CD8-positive, alpha-beta memory T cell (primary cell): ENCODE measurements at places on chromosomes 6 and 20.

DNA sequence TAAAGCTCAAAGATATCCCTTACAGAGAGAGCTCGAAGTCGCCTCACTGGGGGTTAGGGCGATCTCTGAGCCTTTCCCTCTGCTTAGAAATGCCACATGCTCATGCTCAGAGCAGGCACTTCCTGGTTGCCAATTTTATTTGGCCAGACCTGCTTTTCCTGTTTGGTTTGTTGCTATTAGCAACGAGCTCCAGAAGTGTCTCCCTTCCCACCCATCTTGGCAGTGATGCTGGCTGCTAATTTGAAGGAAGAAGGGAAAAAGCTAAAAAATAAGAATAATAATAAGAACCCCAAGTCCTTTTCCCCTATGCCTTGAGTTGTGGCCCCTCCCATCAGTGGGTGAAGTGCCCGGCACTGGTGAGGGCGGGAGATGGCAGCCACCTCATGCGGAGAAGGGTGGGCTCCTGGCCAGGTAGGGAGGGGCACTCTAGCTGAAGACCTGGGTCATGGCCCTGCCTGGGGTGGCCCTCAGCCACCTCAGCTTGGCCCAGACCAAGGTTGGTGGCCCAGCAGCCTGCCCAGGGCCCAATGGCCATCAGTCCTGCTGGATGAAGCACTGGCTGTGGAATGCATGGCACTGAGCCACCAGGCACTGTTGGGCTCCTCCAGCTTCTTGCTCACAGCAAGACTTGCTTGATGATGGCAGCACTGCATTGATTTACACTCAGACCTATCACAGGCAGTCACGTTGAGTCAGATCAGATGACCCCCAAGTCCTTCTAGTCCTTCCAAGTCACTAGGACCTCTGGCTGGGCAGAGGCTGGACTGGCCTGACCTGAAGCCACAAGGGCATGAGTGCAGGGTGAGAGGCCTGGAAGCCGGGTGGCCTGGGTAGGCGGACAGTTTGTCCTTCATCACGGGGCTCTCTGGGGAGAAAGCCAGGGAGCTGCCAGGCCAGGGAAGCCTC lies 79.0 kb downstream of the SYNJ2 start:
- peaks cover 31% of the 10 kb centered on the region for H3K4me1 ChIP-seq
- DNase-seq = no peak

DNA sequence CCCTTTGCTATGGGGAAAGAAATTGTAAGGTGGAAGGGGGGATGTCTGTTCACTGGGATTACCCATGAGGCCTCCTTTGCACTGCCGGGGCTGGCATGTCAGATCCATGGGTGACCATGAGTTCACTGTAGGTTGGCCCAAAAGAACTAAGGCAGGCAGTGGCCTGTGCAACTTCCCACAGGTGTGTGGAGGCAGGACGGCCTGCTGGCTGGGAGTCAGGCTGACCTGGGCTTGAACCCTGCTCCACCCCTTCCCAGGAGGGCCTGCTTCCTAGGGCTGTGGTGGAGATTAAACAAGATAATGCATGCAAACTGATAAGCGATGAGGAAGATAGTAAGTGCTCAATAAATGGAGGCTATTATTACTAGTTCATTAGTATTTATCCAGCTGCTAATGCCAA lies 163.0 kb downstream of the EYA2 start:
- H3K4me3 ChIP-seq = no peak overlapping the region
- no peaks in the 10 kb centered on the region for H3K27me3 ChIP-seq
- no peaks in the 10 kb centered on the region for H3K4me1 ChIP-seq
- no peaks in the 10 kb centered on the region for H3K36me3 ChIP-seq
- no peak overlapping the region for H3K27ac ChIP-seq

DNA sequence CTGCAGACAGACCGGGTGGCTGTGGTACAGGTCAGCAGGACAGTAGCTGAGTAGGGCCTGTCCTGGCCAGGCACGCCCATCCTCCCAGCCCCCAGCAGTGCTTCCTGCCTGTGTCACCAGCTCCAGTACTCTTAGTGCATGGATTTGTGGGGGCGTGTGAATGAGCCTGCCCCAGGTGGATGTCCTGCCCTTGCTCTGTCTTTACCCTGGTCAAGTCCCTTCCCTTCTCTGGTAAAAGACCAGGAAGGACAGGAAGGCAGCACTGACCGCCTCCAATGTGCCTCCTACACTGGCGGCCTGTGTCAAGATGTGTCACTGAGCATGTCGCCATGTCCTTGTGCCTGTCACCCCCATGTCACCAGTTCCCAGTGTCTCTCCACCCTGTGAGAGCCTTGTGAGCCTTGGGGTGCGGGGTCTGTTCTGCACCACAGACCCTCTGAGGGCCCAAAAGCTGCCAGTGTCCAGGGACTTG lies 11.9 kb downstream of the TEAD3 start:
- no peak for DNase-seq
- H3K27ac ChIP-seq = no peak overlapping the region
- H3K4me3 ChIP-seq = no peak overlapping the region

- H3K4me1 ChIP-seq = no peaks in the 10 kb centered on the region
- no peak overlapping the region for H3K4me3 ChIP-seq
- no peaks in the 10 kb centered on the region for H3K27me3 ChIP-seq
- DNase-seq = no peak
- no peak overlapping the region for H3K27ac ChIP-seq
Observed at GRCh38 chr20:55615818-55616217, 389.5 kb downstream of the CBLN4 start.

DNA sequence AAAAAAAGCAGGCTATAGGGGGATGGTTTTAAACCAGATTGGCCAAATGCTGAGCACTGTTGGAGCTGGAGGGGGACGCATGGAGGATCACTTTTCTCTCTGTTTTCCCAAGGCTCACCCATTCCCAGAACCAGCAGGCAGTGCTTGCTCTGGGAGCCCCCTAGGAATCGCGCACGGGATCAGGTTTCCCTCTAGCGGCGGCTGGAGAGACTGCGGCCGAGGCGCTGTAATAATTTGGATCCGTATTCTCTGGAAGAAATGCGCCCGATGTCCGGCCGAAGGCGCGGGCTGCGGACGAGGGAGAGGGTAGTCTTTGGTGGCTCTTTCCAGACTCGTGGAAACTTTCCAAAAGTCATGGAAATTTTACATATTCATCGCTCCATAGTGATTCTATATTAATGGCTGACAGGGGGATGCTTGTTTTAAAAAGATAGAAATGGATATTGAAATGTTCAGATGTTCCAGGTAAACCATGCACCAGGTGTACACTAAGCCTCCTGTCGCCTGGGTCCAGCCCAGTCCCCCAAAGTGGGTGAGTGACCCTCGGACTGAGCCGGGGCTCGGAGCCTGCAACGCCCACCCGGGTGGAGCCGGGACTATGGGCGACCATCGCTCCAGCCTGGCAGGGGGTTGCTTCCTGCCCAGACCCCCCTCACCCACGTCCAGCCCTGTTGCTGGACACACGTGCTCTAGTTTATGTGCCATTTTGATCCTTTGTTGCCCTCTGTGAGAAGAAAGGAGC lies 78.7 kb upstream of the PHACTR3 start:
- H3K27ac ChIP-seq = no peak overlapping the region
- no peaks in the 10 kb centered on the region for H3K4me1 ChIP-seq
- no peaks in the 10 kb centered on the region for H3K36me3 ChIP-seq
- peaks cover 12% of the 10 kb centered on the region for H3K27me3 ChIP-seq
- no peak for DNase-seq

DNA sequence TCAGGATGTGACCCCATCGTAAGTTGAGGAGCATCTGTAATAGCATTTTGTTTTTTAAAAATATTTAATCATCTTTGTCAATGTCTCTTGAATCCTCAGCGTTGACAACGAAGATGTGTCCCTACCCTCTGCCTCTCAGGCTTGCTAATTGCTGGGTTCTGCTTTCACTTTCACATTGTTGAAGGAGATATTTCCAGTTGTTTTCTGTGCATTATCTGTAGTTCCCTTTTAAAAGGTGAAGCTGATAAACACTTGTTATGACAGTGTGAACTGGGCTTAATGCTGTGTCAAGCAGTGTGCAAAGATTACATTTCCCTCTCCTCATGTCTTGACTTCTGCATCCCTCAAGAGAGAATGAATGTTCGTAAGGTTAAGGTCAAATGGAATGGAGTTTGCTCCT lies 54.9 kb downstream of the CSE1L start:
- no peak overlapping the region for H3K4me3 ChIP-seq
- DNase-seq = no peak
- H3K36me3 ChIP-seq = peaks cover 23% of the 10 kb centered on the region
- H3K27me3 ChIP-seq = no peaks in the 10 kb centered on the region
- H3K4me1 ChIP-seq = no peaks in the 10 kb centered on the region

DNA sequence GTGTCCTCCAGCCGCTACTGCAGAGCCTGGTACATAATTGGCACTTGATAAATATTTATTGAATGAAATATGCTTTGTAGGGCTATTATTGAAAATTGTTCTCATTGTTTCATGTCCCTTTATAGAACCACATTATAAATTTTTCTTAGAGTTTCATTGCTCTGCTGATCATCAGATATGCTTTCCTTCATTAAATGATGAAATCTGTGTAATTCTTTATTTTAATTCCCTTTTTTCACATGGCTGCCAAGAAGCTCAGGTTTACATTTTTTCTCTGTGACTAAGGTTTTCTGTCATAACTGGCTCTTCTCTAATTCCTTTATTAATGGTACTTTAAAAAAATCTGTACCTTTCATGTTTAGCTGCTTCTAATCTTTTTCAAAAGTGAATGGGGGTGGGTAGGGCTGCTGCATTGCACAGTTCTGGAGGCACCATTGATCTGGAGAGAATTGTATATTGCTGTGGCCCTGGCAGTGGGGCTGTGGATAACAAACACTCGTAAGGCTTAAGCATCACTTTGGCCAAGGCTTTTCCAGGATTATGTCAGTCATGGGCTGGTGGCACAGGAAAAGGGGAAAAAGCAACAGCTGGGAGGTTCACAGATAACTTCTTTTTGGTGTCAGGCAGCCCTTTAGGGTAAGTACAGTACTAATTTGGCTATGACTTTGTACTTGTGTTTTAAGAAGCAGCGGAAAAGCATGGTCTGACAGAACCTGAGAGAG lies 43.8 kb downstream of the ARFGEF2 start:
- no peak overlapping the region for H3K4me3 ChIP-seq
- peaks cover 24% of the 10 kb centered on the region for H3K36me3 ChIP-seq
- H3K27ac ChIP-seq = no peak overlapping the region
- no peak for DNase-seq
- H3K27me3 ChIP-seq = no peaks in the 10 kb centered on the region

- no peaks in the 10 kb centered on the region for H3K27me3 ChIP-seq
- no peaks in the 10 kb centered on the region for H3K36me3 ChIP-seq
- no peaks in the 10 kb centered on the region for H3K4me1 ChIP-seq
- no peak overlapping the region for H3K27ac ChIP-seq
Observed at GRCh38 chr6:1850121-1850839, 240.6 kb downstream of the FOXC1 start.

GRCh38 chr6:144343701-144344428 lies 58.7 kb downstream of the UTRN start:
- H3K4me3 ChIP-seq = peak overlapping the region; percentile 75
- H3K36me3 ChIP-seq = no peaks in the 10 kb centered on the region
- peak overlapping the region; percentile 64 for H3K27ac ChIP-seq

- peaks cover 11% of the 10 kb centered on the region for H3K4me1 ChIP-seq
- DNase-seq = peak; percentile 11
- H3K27me3 ChIP-seq = no peaks in the 10 kb centered on the region
- H3K36me3 ChIP-seq = no peaks in the 10 kb centered on the region
Observed at GRCh38 chr20:35171753-35172433, at the start of gene PROCR. Gene PROCR, plus strand, starts transcription at chr20:35172072. Its CDS starts 83 bp downstream, at chr20:35172155.

GRCh38 chr6:133997267-133997666 lies 44.2 kb downstream of the TBPL1 start:
- DNase-seq = no peak
- H3K4me1 ChIP-seq = no peaks in the 10 kb centered on the region
- H3K27me3 ChIP-seq = no peaks in the 10 kb centered on the region
- H3K27ac ChIP-seq = no peak overlapping the region

DNA sequence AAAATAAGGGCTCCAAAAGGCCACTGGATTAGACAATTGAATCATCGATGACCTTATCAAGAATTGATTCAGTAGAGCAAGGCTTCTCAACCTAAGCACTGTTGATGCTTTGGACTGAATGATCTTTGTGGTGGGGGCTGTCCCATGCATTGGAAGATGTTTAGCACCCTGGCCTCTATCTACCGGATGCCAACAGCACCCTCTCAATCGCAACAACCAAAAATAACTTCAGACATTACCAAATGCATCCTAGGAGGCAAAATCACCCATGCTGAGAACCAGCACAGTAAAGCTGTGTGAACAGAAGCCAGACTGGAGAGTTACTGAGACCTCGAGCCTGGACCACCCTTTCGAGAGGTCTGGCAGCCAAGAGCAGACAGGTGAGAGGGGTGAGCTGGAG lies 67.5 kb downstream of the TBC1D7 start:
- no peaks in the 10 kb centered on the region for H3K4me1 ChIP-seq
- DNase-seq = no peak

GRCh38 chr6:66556936-66557335 lies 849.9 kb upstream of the EYS start:
- no peaks in the 10 kb centered on the region for H3K36me3 ChIP-seq
- H3K27me3 ChIP-seq = no peaks in the 10 kb centered on the region
- H3K4me1 ChIP-seq = no peaks in the 10 kb centered on the region
- no peak overlapping the region for H3K27ac ChIP-seq
- DNase-seq = no peak

DNA sequence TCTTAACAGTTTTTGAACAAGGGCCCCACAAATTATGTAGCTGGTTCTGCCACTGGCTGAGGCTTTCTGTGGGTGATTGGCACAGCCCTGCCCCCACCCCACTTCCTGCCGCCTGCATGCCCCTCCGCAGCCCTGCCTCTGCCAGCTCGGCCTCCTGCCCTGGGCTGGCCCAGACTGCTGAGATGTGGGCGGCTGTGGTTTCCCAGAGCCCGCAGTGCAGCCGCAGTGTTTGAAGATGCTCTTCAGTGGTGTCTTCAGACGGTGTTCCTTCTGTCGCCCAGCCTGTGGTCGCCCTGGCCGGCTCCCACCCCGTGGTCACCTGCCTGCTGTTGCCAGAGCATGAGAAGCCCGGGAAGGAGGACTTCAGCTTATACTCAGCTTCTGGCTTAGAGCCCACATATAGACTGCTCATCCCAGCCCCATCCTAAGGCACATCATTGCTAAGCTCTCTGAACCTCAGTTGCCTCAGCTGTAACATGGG lies 154.3 kb downstream of the VEGFA start:
- peak; percentile 41 for DNase-seq
- peaks cover 34% of the 10 kb centered on the region for H3K4me1 ChIP-seq
- H3K36me3 ChIP-seq = no peaks in the 10 kb centered on the region
- H3K27me3 ChIP-seq = no peaks in the 10 kb centered on the region

DNA sequence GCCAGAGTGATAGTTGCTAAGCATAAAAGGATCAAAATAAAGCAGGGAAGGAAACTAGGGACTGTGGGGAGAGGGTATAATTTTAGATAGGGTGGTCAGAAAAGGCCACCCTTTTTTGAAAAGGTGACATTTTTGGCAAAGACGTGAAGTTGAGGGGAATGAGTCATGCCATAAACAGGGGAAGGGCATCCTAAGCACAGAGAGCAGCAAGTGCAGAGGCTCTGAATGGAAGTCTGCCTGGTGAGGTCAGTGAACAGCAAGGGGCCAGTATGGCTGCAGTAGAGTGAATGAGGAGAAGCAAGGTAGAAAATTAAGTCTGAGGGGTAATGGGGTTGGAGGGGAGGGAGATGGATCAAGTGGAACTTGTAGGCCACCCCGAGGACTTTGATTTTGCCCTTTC lies 2.4 kb downstream of the KLC4 start:
- H3K4me3 ChIP-seq = no peak overlapping the region
- no peak for DNase-seq
- peaks cover 13% of the 10 kb centered on the region for H3K36me3 ChIP-seq
- no peak overlapping the region for H3K27ac ChIP-seq

- no peak overlapping the region for H3K27ac ChIP-seq
- H3K4me3 ChIP-seq = no peak overlapping the region
Observed at GRCh38 chr6:130239755-130240154, 17.0 kb upstream of the SAMD3 start.

GRCh38 chr20:62688855-62689460 lies 19.7 kb upstream of the NTSR1 start:
- no peaks in the 10 kb centered on the region for H3K27me3 ChIP-seq
- H3K4me3 ChIP-seq = no peak overlapping the region
- peaks cover 6% of the 10 kb centered on the region for H3K4me1 ChIP-seq
- H3K27ac ChIP-seq = no peak overlapping the region
- no peak for DNase-seq
